ENCODE measurements at places on chromosomes 4 and X. TPM values are rescaled to one million over a fixed set of nuclear protein-coding genes. Genes with fewer than 3 reads are reported as not detected.

SPANXN4 gene
- total RNA-seq, result not detected

CSAG1 gene
- not detected for total RNA-seq

DNA sequence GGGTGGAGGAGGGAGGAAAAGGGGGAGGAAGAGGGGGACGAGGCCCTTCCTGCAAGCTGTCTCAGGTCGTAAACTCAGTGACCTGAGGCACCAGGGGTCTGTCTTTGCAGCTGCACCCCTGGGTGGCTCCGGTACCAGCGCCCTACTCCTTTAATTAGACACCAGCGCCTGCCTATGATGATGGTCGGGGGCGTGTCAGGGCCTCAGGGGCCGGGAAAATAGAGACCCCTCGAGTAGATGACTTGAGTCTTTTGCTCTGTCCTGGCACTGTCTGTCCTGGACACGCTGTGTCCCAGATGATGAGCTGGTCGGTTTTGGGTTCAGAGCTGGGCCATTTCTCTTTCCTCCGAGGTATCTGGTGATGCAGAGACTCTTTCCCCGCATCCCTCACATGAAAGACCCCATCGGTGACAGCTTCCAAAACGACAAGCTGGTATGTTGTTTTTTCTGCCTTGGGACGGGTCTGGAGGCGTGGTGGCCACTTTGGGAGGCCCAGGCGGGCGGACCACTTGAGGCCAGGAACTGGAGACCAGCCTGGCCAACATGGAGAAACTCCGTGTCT is 11.2 kb downstream of the SLC25A6 start:
- no peak for DNase-seq
- peaks cover 4% of the 10 kb centered on the region for H3K4me1 ChIP-seq
- peaks cover 35% of the 10 kb centered on the region for H3K36me3 ChIP-seq
- H3K27ac ChIP-seq, result peak overlapping the region; percentile 4
- H3K27me3 ChIP-seq, result no peaks in the 10 kb centered on the region

DNA sequence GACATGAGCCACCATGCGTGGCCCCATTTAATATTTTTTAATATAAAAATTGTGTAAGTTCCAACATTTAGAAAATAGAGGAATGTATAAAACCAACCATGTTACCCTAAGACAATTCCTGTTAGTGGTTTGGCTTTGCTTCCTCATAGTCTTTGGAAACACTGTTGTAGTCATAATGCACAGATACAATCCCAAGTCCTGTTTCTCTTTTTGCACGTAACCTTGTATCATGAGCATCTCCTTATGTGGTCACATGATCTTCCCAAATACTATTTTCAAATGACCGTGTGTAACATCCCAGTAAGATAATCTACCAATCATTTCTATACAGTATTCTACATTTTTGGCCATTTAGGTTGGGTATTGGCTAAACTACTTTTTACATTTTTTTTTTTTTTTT is 13.9 kb upstream of the RHOH start:
- H3K4me1 ChIP-seq, result peaks cover 80% of the 10 kb centered on the region
- H3K27ac ChIP-seq, result peak overlapping the region; percentile 18
- no peak for DNase-seq
- no peaks in the 10 kb centered on the region for H3K27me3 ChIP-seq
- no peak overlapping the region for H3K4me3 ChIP-seq
- no peaks in the 10 kb centered on the region for H3K36me3 ChIP-seq

GRCh38 chrX:150365051-150365989 is 2.2 kb downstream of the MAMLD1 start:
- H3K27ac ChIP-seq, result no peak overlapping the region
- H3K36me3 ChIP-seq, result no peaks in the 10 kb centered on the region
- peaks cover 27% of the 10 kb centered on the region for H3K4me1 ChIP-seq

DNA sequence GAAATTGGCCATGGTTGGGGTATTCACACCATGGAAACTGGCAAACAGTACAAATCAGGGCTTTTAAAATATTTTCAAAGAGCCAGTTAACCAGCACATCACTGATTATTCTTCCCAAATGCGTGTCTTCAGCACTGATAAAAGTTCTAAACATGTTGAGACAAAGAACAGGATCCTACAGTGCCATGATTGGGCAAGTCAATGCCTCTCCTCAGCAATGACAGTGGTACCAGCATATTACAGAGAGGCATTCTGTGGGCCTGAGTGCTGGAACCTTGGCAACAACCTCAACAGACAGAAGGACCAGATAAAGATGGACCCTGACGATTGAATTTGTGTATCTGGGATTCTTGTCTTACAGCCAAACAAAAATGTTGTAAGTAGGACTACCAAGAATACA is 108.9 kb downstream of the EFHC2 start:
- H3K27ac ChIP-seq, result no peak overlapping the region
- no peaks in the 10 kb centered on the region for H3K27me3 ChIP-seq
- no peak for DNase-seq
- H3K4me1 ChIP-seq, result no peaks in the 10 kb centered on the region
- H3K36me3 ChIP-seq, result no peaks in the 10 kb centered on the region

DNA sequence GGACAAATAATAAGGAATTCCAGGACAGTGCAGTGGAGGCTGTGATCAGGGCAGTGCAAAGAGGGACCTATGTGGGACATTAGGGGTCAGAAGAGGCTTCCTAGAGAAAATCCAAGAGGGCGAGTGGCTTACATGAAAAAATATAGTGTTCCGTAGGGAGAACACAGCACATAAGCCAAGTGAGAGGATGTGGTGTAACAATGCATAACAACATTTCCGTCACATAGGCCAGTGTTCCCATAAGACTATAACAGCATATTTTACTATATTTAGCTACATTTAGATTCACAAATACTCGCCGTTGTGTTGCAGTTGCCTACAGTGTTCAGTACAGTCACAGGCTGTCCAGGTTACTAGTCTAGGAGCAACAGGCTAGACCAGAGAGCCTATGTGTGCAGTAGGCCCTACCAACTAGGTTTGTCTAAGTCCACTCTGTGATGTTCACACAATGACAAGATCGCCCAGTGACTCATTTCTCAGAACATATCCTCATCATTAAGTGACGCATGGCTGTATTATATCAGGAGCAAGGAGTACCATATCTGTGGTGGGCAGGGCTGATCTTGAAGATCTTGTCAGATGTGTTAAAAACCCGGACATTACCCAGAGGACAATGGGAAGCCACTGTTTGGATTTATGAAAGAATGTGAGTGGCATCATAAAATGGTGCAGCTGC is 74.0 kb upstream of the TBL1X start:
- H3K4me1 ChIP-seq, result no peaks in the 10 kb centered on the region
- no peak for DNase-seq
- no peak overlapping the region for H3K4me3 ChIP-seq
- no peaks in the 10 kb centered on the region for H3K27me3 ChIP-seq
- H3K36me3 ChIP-seq, result no peaks in the 10 kb centered on the region

DNA sequence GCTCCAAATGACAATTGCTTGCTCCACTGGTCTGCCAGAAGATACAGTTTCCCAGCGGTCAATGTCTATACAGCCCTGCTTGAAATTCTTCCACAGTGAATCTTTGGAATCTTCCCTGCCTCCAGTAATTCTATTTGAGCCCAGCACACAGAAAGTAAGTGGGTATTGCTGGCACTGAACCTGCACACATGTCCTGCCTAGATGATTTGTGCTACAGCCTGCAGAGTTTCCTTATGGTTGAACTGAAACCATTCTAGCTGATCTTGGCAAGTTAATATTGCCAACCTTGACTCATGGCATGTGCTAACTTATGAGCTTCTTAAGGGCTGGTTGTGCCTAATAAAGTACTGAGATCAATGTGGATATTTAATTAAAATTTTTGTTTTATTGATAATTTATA is 553.8 kb upstream of the GNPDA2 start:
- no peaks in the 10 kb centered on the region for H3K36me3 ChIP-seq
- no peak overlapping the region for H3K4me3 ChIP-seq
- no peak overlapping the region for H3K27ac ChIP-seq
- DNase-seq, result no peak

- H3K36me3 ChIP-seq, result no peaks in the 10 kb centered on the region
- no peak overlapping the region for H3K4me3 ChIP-seq
- no peak overlapping the region for H3K27ac ChIP-seq
- H3K27me3 ChIP-seq, result peaks cover 4% of the 10 kb centered on the region
Measured at GRCh38 chr4:10285028-10285427, 168.4 kb upstream of the WDR1 start.

- DNase-seq, result no peak
- peaks cover 55% of the 10 kb centered on the region for H3K4me1 ChIP-seq
- H3K27ac ChIP-seq, result peak overlapping the region; percentile 92
- H3K36me3 ChIP-seq, result no peaks in the 10 kb centered on the region
- H3K27me3 ChIP-seq, result no peaks in the 10 kb centered on the region
Measured at GRCh38 chrX:153981771-153982533, 9.4 kb downstream of the TMEM187 start.

- H3K27ac ChIP-seq, result no peak overlapping the region
- H3K27me3 ChIP-seq, result peaks cover 5% of the 10 kb centered on the region
- no peaks in the 10 kb centered on the region for H3K36me3 ChIP-seq
- DNase-seq, result no peak
- no peaks in the 10 kb centered on the region for H3K4me1 ChIP-seq
Measured at GRCh38 chrX:153245288-153245731, 66.2 kb downstream of the MAGEA1 start.

- peak overlapping the region; percentile 82 for H3K27ac ChIP-seq
- peaks cover 4% of the 10 kb centered on the region for H3K36me3 ChIP-seq
- DNase-seq, result no peak
- H3K4me1 ChIP-seq, result peaks cover 10% of the 10 kb centered on the region
Measured at GRCh38 chrX:81120258-81120935, 81.3 kb downstream of the HMGN5 start.

All from activated B cell treated with CpG ODN at 0.5 μM for 24 hours (primary cell).